ENCODE measurements at places on chromosomes 7 and 10.

- no peak for DNase-seq
Measured at GRCh38 chr10:43963793-43964425, 315.2 kb upstream of the ZNF32 start.

DNA sequence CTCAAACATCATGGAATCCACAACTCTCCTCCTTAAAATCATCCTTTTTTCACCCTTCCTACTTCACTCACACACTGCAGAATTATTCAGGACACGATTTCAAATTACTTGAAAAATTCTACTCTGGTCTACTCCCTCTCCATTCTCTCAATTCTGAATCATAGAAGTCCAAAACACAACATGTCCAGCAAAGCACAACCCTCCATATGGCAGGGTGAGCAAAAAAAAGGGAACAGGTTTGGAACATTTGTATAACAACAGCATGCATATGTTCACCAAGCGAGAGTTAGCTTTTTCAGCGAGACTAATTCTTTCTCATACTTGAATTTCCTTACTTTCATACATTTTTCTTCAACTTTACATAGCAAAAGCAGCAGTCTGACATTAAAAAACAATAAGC lies 73.4 kb downstream of the ABI1 start:
- DNase-seq: no peak

DNA sequence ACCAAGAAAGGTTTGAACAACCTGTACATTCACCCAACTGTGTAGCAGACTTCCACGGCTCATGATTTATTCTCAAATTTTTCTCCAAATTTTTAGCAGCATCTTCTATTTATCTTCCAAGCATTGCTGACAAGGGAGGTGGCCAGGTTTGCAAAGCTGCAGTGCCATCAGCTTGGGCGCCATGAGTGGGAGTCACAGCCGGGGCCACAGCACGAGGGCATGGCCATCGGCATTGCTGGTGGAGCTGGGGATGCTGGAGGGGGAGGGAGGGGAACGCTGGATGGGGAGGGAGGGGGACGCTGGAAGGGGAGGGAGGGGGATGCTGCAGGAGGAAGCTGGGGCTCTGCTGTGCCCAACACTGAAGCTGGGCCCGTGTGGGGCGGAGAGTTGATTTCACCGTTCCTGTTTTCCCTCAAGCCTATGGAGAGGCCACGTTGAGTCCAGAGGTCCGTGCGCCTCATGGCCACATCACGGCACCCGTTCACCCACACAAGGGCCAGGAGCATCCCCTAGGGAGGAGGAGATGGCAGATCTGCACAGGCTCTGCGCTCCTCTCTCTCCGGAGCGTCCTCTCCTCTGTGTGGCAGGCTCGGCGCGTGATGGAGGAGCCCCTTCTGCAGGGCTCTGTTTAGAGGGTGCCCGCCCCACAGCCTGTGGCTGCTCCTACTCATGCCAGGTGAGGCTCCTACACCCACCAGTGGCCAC lies 520.2 kb downstream of the DNAJB6 start:
- no peak for DNase-seq

DNA sequence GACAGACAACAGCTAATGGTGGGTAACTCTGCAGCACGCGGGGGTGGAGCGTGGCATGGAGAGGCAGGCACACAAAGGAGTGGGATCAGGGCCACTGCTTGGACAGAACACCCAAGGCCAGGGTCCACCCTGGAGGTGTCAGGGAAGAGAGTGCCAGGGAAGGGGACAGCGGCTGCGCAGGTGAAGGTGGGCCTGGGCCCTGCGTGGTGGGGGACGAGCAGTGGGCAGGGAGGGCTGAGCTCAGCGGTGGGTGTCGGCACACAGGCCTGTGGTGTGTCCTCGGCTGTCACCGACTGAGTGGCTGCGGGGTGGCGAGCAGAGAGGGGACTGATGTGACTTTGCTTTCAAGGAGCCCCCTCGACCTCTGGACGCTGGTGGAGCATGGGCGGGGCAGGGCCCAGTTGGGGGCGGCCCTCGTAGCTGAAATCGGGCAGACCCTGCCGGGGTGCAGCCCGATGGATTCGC lies 8.4 kb upstream of the SCART1 start:
- no peak for DNase-seq

DNA sequence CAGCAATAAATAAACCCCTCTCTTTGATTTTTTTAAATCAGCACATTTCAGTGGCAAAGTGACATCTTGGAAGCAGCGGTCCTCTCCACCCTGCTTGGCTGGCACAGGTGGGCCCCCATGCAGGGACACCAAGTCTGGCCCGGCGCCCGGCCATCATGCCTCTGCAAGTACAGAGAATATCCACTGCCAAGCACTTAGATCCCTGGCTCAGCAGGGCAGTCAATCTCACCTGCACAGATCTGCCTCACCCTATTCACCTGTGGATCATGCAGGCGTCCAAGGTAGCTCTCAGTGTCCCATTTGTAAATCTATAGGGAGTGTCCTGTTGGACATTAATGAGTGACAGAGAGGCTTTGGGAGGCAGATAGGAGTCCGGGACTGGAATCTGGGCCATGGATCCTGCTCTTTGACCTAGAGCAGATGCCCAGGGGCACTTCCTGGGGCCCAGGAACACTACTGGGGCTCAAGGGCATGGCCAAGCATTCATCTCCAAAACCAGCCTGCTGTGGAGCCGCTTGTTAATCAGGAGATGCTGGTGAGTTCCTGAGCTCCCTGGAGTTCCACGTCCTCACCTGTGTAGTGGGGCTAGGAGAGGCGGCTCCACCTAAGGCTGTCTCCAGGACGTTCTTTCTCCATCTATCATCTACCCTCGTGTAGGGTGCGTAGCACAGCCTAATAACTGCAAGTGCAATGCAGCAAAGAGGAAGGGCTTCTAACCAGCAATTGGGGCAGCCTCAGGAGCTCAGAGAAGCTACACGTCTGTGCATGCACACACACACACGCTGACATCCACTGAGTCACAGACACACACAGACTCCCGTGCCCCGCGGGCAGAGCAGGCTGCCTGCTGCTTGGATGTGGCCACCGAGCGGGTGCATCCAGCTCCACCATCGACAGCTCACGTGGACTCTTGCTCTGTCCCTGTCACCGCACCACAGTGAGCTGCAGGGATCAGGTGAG lies 123.6 kb downstream of the OAT start:
- no peak for DNase-seq

DNA sequence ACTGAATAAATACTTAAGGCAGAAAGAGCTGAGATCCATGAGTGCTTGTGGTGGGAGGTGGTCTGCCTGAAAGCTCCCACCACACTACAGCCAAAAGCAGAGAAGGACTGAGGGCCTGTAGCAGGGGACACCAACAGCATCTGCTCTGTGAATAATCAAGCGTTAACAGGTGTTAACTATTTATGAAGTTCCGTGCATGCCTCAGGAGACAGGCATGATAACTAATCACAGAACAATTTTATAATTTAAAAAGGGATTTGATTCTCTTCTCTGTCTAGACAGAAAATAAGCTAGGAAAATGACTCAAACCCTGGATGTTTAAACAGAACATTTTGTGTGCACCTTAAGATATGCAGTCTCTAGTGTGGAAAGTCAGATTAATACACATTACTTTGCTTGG lies 61.5 kb upstream of the GHITM start:
- DNase-seq: no peak
